Small intestine (tissue), 16 donors: ENCODE measurements at places on chromosomes 3 and 15.
A peak's percentile ranks its signal among the peaks of the same experiment; 100 is the strongest.

DNA sequence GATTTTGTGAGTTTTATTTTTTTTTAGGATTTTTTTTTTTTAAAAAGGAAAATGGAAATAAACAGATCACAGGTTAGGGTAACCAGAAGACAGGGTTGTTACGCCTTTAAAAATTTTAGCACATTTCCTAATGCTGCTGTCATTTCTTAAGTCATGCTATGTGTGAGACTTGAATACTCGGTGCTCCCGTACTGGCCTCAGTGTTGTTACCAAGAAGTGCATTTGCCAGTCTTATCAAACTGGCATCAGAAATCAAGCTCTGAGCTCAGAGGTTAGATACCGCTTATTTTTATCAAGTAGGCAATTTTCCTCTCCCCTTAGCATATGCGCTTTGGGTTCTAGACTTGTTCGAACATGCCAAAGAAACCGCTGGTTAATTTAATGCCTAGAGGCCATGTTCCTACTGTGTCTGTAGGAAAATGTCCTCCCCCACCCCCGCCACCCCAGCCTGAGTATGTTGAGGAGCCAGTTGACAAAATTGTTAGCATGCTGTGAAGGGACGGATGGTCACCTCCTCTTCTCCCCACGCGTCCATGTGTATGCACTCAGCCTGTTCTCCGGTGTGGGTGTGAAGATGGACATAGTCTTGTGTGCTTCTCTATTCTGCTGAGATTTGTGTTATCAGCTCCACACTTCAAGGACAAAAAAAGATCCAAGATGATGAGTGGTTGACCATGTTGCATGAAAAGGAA lies 88.9 kb downstream of the ITPR1 start:
- DNase-seq, result no peak

DNA sequence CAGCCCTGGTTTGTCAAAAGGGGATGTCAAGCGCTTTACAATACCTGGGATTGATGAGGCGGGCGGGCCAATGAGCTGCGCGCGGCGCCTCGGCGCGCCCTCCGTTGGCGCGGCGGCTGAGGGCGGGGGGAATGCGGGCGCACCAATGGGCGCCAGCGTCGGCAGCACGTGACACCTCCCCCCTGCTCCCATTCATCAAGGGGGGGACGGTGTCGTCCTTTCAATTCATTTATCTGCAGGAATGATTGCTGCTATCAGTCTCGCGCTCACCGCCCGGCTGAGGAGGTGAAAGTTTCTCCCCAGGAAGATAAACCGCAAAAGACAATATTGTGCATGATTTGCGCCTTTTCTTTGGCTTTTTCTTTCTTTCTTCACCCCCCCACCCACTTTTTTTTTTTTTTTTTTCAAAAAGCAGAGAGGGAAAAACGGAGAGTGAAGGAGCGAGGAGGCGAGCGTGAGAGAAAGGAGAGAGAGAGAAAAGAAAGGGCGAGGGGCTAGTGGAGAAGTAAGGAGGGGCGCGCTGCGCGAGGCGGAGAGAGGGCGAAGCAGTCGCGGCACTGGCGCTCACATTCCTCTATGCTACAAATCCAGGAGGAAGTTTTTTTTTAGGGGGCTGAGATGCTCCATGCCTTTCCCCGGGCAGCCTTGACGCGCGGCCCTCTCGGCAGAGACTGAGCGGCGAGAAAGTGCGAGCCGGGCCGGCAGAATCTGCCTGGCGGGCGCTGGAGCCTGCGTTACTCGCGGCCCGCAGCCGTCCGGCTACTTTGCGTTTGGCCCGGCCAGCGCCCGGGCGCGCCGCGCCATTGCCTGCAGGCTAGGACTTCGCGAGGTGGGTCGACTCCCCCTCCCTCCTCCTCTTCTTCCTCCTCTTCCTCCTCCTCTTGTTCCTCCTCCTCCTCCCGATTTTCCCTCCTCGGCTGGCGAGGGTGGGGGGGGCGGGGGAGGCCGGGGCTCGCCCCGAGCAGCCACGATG lies at the start of gene ZIC1:
TSS of gene ZIC1 (plus strand) at position 223 of the 973 bp plus-strand sequence. CDS start at position 971, 748 bp downstream.
- no peak for DNase-seq

- no peak for DNase-seq
Observed at GRCh38 chr15:59230531-59231055, 23.9 kb downstream of the LDHAL6B start.

- DNase-seq, result no peak
Observed at GRCh38 chr3:123961508-123961856, 453 bp upstream of the CCDC14 start.

- DNase-seq, result no peak
Observed at GRCh38 chr3:184693011-184693975, 18.6 kb downstream of the MAGEF1 start.

GRCh38 chr3:43979645-43980044 lies 262.0 kb upstream of the TOPAZ1 start:
- no peak for DNase-seq

DNA sequence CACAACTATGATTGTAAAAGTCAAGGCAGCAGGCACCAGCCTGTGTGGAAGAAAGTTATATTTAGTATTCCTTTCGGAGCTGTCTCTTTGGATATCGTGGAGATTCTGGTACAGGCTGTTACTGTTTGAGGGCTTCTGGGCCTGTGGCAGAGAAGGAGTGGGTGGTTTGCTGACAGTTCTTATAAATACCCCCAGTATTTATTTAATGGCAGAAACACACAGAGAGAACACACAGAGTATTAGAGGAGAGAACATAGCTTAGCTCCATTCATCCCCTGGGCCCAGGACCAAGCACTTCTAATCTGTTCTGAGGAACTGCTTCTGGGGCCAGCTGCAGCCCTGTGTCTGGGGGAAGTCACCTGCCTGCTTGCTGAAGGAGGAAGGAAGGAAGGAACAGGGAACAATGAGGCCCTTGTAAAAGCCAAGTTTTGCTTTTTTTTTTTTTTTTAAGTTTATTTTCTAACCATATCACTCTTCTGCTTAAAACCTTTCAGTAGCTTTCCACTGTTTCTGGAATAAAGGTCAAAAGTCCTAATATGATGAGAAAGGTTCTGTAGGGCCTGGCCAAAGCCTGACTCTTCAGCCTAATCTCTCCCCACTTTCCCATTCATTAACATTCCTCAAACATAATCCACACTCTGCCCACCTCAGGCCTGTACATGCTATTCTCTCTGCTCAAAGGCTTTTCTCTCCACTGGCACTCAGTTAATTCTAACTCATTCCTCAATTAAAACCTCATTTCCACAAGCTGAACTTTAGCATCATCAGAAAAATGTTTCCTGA lies 11.8 kb upstream of the PP2D1 start:
- peak; percentile 55 for DNase-seq

- peak; percentile 6 for DNase-seq
Observed at GRCh38 chr15:40595219-40595618, 1.2 kb downstream of the KNL1 start.

GRCh38 chr3:185052631-185053030 lies 100.2 kb downstream of the C3orf70 start:
- DNase-seq, result no peak

GRCh38 chr3:109396806-109397205 lies 59.5 kb upstream of the DPPA4 start:
- DNase-seq, result no peak

DNA sequence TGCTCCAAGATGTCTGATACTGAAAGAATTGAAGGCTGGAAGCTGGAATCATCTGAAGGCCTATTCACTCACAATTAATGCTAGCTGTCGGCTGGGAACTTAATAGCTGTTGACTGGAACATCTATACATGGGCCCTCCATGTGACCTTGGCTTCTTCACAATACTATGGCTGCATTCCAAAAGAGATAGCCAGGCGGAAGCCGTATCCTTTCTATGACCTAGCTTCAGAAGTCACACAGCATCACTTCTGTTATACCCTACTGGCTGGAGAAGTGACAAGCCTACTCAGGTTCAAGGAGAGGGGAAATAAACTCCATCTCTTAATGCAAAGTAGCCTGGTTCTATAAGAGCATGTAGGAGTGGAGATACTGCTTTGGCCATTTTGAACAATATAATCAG lies 50.9 kb upstream of the SPRED1 start:
- no peak for DNase-seq
